ENCODE measurements at places on chromosomes 13 and 19.

GRCh38 chr19:36203293-36203692 is 11.2 kb downstream of the ZNF565 start:
- DNase-seq = no peak

GRCh38 chr13:102838982-102839381 is 6.8 kb upstream of the ERCC5 start:
- no peak for DNase-seq

GRCh38 chr13:67223024-67223423 is 7.1 kb downstream of the PCDH9 start:
- no peak for DNase-seq

GRCh38 chr13:26811581-26811980 is 51.0 kb upstream of the GPR12 start:
- no peak for DNase-seq

- no peak for DNase-seq
Observed at GRCh38 chr13:109768616-109769015, 17.8 kb downstream of the IRS2 start.

GRCh38 chr19:27975419-27976005 is 1237.4 kb downstream of the UQCRFS1 start:
- DNase-seq = no peak

Data from activated CD4-positive, CD25-positive, alpha-beta regulatory T cell (primary cell).